ENCODE measurements at places on chromosomes 5 and 9. TPM values are rescaled to one million over a fixed set of nuclear protein-coding genes. Genes with fewer than 3 reads are reported as not detected.
A peak's percentile ranks its signal among the peaks of the same experiment; 100 is the strongest.

SLC28A3 gene
- polyA plus RNA-seq, result 0.08 TPM

DMGDH gene
- polyA plus RNA-seq, result not detected

CCDC192 gene
- polyA plus RNA-seq, result not detected

HTR4 gene
- not detected for polyA plus RNA-seq

PCDHGA10 gene
- polyA plus RNA-seq, result not detected

NXNL2 gene
- polyA plus RNA-seq, result not detected

SYNPO gene
- 0.75 TPM for polyA plus RNA-seq

KIAA1958 gene
- not detected for polyA plus RNA-seq

CERCAM gene
- 0.31 TPM for polyA plus RNA-seq

DNA sequence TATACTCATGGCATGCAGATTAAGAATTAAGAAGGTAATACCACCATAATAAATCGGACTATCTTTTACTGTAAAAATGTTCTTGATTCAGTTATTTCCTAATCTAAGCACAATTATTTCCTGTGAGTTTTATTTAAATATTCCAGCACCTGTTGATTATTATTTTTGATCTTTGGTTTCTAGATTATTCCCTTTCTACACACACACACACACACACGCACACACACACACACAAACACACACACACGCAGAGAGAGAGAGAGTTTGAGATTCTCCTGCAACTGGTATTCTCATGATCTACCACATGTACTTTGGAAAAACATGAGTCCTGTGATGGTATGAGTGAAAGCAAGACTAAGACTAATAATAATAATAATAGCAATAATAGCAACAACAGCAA lies 17.0 kb upstream of the CKMT2 start:
- no peak for DNase-seq

DNA sequence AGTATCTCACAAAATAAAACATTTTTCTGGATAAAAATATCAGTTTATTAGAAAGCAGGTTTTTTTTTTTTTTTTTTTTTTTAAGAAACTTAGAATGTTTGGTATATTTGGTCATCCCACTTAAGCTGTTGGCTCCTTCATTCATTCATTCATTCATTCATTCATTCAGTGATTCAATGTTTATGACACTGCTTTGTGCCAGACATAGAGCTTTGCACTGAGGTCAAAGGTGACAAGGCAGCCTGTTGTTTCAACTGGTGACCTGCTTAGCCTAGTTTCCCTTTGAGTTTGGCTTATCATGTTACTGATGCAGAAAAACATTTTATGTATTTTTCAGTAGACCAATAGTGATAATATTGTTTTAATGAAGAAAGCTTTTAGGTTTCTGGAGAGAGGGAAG lies 23.5 kb downstream of the CPEB4 start:
- no peak for DNase-seq

GRCh38 chr9:16869882-16870595 lies 431 bp downstream of the BNC2 start:
- no peak for DNase-seq

GRCh38 chr9:131697097-131697496 lies 42.8 kb downstream of the RAPGEF1 start:
- no peak for DNase-seq

GRCh38 chr5:39801306-39801705 lies 376.5 kb upstream of the DAB2 start:
- no peak for DNase-seq

DNA sequence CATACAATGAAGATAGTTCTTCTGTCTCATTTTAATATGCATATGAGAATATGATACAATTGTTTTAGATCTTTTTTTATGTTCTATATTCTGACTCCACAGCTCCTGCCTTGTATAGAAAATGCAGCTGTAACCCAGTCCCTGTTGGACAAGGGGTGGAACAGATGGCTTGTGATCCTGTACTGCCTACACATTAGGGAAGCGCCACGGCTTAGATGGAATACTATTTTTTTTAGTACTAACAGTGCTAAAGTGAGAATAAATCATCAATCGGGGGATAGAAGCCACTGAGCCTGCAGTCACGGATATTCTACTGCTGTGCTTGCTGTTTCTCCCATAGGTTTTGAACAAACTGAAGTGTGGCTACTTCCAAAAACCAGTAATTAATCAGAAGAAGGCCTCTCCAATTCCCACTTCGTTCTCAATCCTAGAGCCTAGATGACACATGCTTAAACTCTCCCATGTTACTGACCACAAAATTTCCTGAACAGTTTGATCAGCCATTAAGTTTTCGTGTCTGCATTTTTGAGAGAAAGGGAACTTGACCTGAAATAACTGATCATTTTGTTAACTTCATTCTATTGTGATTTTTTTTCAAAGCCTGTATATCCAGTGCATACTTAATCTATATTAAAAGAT lies 150.3 kb downstream of the CDH18 start:
- no peak for DNase-seq

DNA sequence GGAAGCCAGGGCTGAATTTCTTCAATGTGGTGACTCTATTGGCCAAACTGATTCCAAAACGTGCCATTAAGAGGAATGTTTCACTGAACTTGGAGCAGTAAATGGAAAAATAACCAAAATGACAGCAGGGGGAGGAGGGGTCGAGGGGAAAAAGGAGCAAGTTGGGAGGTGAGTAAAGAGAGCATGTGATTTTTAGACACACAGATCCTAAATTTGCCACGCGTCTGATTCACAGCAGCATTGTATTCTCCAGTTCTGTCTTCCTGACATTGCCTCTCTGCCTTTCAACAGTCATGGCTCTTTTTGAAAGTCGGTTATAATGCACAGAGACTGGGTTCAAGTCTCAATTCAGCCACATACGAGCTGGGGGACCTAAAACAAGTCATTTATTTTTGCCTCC lies 22.0 kb upstream of the ADRB2 start:
- no peak for DNase-seq

- DNase-seq, result no peak
Measured at GRCh38 chr9:35035851-35036701, 36.3 kb downstream of the VCP start.

DNA sequence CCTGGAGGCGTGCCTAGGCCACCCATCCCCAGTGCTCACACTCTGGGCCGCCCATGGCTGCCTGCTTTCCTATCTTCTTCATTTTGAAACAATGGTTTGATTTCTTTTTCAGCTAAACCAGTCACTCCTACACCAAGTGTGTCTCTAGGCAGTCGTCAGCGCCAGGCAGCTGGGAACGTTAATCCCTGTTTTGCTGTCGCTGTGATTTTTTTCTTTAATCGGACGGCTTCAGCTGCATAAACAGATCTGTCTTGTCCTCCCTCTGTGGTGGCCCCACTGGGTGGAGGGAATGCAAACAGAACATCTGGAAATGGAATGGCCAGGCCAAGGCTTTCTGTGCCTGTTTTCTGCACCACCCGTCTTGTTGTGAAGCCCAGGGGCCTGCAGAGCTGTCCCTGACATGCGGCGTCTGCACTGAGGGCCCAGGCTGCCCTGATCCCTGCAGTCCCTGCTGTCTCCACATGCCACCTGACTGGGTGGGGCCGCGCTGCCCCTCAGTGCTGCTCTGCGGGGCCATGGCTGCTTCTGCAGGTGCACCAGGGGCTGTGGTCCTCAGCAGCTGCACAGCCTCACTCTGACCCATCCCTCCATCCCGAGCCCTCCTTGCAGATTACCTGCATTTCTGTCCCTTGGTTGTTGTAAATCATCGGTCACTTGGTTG lies 51.5 kb downstream of the WNK2 start:
- DNase-seq, result no peak

DNA sequence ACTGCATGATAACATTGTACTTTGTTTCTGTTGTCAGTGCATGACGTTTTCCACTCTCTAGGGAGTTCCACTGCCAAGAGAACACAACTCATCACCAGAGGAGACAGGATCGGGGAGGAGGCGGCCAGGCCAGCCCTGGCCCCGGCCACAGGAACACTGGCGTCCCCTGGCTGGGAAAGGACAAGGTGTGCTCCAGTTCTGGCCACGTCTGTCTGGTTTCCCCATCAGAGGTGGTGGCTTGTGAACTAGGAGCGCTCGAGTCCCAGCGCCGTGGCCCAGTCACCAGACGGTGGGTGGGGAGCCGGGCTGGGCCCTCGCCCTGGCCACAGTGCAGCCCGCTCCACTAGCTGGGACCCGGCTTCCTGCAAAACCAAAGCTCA lies 211.9 kb upstream of the IRX4 start:
- no peak for DNase-seq

- no peak for DNase-seq
Measured at GRCh38 chr5:96300976-96301375, 132.1 kb downstream of the PCSK1 start.

GRCh38 chr5:151095341-151096000 lies 14.6 kb upstream of the TNIP1 start:
- no peak for DNase-seq

DNA sequence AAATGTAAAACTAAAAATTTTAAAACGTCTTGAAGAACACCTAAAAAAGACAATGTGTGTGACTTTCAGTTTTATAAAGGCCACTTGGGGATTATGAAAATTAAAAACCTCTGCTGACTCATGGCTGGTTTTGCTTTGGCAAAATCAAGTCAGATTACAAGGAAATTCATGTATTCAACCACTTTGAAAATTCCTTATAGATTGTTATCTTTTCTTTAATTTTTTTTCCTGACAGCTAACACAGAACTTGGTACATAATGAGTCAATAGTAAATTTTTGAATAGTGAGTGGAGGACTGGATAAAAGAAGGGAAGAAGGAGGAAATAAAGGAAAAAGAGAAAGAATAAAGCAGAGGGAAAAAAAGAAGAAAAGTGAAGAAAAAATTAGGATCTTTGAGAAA lies 1774.7 kb upstream of the ACO1 start:
- DNase-seq, result no peak

GRCh38 chr9:5897851-5898250 lies 7.2 kb downstream of the MLANA start:
- no peak for DNase-seq

DNA sequence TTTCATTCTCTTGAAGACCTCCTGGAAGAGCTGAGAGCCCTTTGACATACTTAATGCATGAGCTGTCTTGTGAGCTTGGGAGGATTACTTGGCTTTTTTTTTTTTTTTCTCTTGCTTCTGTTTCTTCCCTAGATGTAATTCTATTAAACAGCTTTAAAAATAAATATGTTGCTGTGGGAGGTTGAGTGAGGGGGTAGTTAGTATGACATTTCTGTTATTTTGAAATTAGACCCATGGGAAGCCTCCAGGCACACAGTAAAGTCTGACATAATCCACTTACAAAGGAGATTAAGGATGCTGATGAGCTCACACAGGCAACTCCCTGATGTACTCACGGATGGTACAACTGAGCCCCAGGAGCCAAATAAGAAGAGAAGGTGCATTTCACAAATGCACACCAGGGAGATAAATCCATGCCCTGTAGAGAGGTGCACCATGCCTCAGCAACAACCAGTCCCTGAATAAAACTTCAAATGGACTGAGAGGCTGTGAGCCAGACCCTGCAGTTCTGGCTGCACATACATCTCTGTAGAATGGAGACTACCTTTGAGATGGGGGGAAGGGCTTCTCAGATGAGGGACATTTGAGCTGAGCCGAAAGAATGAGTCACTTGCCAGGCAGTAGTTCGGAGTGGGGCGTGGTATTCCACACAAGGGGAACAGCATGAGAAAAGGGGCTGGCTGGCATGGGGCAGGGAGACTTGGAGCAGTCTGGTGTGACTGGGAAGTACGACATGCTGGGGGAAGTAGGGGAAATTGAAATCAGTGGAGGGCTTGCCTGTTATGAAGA lies 68.7 kb downstream of the ACTL7B start:
- no peak for DNase-seq

DNA sequence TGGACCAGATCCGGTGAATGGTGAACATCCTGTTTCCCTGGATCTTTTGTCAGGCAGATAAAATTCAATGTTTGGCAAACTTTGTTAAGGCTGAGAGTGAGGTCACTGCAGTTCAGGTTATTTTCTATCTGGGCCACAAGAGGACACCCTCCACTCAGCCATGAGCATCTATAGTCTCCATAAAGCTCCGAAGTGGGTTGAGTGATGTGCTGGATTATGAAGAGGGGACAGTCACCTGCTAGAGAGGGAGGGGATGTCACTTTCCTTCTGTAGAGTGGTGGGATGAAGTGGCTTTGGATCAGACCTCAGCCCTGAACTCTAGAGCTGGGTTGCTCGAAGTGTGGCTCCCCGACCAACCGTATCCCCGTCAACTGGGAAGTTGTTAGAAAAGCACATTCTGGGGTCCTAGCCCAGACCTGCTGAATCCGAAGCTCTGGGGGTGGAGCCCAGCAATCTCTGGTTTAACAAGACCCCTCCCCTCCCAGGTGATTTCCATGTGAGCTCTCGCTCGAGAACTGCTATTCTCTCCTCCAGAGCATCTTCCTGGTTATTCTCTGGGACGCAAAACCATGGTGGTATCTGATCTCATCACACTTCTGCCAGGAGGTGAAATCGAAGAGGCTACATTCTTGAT lies 31.8 kb upstream of the FGF1 start:
- no peak for DNase-seq

GRCh38 chr9:16693616-16694015 lies 176.9 kb downstream of the BNC2 start:
- DNase-seq, result no peak

DNA sequence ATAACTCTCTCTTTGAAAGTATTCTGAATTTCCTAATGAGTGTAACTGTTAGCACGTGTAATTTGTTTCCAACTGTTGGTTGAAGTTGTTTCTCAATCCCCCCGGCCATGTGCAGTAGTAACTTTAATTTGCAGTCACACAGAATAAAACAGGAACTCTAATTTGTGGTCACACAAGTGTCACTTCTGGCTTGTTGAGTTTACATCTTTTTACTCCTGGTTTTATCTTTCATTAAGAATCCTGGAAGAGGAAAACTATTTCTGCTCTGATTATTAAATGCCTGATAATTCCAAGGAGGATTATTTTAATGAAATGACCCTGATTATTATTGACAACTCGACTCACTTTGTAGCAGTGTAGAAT lies 1.2 kb downstream of the SCAMP1 start:
- DNase-seq, result peak; percentile 36

- DNase-seq, result no peak
Measured at GRCh38 chr9:88180081-88180765, 41.9 kb upstream of the SPATA31C2 start.

- DNase-seq, result no peak
Measured at GRCh38 chr9:8365029-8365428, 565.5 kb upstream of the DMAC1 start.
